ENCODE measurements at places on chromosomes 13 and 19.

DNA sequence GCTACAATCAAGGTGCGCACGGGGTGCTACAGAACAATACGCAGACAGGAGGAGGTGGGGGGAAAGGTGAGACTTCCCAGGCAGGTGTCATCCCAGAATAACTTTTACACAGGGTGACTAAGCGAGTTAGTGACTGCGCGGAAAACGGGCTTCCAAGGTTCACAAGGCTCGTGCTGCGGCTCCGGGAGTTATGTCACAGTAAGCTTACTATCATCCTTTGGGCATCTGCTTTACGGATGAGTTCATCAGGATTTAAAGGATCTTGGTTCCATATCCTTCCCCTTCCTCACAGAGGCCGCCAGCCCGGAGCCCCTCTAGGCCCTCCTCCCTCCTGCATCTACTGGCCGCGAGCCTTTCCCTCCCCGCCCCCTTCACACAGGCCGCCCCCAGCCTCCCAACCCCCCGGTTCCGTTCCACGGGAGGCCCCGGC, 474 bp upstream of the IFT88 start:
- no peak for DNase-seq

DNA sequence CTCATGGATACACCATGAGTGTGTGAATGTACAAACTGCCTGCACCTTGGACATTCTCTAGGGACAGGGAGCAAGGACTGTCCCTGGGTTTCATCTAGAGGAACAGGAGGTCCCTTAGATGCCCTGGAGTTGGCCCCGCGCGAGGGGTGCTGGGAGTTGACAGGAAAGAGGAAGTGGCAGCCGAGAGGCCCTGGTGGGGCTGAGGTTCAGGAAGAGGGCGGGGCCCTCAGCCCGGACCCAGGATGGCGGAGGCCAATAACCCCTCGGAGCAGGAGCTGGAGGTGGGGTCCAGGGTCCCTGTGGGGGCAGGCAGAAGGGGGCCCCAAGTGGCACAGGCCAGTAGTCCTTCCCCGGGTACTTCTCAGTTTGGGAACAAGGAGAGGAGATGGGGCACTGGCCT, 6.9 kb downstream of the PKN1 start:
- DNase-seq: peak; percentile 58

DNA sequence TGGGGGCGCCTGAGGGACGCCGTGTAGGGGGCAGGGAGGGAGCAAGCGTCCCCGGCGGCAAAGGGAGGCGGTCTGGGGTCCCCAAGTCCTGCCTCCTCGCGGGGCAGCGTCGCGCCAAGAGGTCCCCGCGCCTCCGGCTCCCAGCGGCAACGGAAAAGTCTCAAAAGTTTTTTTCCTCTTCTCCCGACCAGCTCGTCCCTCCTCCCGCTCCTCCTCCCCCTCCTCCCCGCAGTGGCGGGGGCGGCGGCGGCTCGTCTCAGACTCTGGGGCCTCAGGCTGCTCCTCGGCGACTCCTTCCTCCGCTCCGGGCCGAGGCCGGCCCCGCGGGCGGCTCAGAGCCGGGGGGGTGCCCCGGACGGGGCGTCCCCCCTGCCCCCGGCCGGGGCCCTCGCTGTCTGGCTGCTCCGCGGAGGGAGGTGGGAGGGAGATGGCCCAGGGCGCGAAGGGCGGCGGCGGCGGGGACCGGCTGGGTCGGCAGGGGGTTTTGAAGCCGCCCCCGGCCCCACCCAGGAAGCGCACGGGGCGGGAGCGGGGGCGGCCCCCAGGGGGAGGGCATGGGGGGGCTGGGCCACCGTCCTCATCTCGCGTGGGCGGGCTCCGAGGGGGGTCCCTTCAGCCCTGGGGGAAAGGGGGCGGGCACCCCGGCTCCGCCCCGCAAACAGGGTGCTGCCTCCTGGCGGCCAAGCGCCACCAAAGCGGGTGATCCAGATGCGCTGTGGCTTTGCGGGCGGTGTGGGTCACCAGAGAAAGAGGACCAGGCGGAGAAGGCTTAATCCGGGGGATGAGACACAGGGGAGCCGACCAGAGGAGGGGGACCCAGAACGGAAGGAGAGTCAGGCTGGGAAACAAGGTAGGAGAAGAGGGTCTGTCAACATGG, at the start of gene TGFB1:
TSS of gene TGFB1 (minus strand) at position 457 of the 877 bp plus-strand sequence. CDS start 878 bp downstream, outside the sequence.
- DNase-seq: peak; percentile 90

DNA sequence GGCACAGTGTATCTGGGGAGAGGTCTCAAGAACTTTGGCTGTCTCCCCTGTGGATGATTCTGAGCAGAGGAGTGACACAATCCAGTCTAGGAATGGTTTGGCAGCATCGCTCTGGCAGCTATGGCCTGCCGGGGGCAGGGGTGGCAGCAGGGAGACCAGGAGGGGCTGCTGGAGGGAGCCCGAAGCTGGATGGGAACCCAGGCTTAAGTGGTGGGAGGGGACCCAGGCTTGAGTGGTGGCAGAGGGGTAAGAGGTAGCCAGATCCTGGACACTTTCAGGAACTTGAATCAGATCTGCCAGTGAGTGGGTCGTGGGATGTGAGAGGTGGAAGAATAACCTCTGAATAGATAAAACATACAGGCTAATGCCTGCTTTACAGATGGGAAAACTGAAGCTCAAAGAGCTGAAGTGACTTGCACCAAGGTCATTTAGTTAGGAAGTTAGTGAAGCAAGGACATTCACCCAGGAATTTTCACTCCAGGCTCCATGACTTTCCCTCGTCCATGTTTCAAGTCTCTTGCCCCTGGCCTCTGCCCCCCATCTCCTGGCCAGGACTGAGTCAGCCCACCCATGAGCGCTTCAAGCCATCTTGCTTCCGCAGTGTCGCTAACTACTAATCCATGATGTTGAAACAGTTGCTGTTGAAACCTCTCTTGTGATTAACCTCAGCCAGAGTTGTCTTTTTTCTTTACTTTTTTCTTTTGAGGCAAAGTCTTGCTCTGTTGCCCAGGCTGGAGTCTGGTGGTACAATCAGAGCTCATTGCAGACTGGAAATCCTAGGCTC, 29.9 kb upstream of the C1QTNF9 start:
- no peak for DNase-seq

GRCh38 chr19:5179256-5179655, 161.4 kb downstream of the PTPRS start:
- no peak for DNase-seq

- peak; percentile 67 for DNase-seq
Observed at GRCh38 chr13:50125554-50126262, 110.5 kb downstream of the KCNRG start.

DNA sequence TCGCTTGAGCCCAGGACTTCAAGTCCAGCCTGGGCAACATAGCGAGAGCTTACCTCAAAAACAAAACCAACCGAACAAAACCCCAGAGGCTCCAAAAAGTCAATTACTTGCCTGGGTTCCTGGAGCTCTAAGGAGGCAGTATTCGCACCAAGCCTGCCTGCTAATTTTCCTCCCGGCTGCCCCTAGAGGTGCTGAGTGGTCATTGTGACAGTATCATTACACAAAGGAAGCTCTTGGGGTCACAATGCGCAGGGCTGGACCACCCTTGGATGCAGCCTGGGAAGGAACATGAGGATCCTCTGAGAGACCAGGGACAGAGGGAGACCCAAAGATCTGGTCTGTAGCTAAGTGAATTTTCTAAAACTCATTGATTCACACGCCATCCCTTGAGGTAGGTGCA, 8.5 kb upstream of the PEX11G start:
- no peak for DNase-seq

DNA sequence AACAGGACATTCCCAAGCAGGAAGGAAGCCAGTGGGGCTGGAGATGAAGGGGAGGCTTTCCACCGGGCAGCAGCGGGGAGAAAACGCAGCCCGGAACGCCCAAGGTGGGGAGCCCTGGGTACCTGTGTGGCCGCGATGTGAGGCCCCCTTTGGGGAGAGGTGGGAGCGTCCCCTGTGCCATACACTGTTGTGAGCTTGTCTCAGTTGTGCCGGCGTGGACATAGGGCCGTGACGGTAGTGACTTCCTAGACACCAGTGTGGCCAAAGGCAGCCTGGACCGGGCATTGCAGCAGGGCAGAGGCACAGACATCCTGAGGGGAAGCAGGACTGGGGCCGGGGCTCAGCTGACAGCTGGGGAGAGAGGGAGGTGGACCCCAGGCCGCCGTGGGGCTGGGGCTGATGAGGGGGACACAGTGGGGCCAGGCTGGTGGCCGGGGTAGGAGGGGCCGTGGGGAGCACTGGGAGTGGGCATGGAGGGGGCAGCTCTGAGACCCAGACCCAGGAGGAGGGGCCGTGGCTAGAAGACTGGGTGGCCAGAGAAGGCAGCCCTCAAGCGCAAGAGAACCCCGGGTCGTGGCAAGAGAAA, 38.5 kb upstream of the TFDP1 start:
- DNase-seq: no peak

DNA sequence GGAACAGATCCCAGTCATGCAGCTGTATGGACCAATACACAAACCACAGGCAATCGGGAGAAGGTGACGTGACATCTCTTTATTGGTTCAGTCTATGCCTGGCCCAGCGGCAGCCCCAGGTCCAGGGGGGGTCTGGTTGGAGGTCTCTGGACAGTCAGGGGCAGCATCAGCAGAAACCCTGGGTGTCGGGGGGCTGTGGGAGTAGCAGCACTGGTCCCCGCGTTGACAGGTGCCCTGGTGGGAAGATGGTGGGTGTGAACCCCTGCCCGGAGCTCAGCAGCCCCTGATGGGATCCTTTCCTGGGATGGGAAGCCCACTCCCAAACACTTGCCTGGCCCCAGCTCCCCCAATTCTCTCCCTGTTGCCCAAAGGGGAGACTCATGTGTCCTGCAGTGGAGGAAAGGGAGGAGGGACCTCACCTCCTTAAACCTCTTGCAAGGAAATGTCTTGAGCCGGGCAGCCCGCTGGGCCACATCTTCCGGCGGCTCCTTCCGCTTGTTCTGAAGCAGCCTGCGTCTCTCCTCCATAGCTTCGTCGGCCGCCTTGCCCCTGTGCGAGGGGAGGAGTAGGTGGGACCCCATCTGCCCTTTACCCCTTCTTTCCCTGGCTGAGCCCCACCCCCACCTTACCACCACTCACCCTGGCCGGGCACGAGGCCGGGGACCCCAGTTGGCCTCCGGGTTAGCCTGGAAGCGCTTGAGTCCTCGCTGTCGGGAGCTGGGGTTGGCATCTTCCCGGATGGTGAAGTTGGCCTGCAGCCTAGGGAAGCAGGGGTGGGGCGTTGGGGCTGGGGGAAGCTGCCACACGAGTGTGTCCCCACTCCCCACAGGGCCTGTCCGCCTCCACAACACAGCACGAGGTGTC, 2.4 kb upstream of the LYL1 start:
- no peak for DNase-seq

GRCh38 chr19:39355253-39355652, 13.0 kb downstream of the SAMD4B start:
- no peak for DNase-seq

GRCh38 chr19:16915734-16916133, 26.9 kb downstream of the F2RL3 start:
- no peak for DNase-seq

GRCh38 chr13:24882665-24883064, 118.7 kb downstream of the RNF17 start:
- DNase-seq: no peak

DNA sequence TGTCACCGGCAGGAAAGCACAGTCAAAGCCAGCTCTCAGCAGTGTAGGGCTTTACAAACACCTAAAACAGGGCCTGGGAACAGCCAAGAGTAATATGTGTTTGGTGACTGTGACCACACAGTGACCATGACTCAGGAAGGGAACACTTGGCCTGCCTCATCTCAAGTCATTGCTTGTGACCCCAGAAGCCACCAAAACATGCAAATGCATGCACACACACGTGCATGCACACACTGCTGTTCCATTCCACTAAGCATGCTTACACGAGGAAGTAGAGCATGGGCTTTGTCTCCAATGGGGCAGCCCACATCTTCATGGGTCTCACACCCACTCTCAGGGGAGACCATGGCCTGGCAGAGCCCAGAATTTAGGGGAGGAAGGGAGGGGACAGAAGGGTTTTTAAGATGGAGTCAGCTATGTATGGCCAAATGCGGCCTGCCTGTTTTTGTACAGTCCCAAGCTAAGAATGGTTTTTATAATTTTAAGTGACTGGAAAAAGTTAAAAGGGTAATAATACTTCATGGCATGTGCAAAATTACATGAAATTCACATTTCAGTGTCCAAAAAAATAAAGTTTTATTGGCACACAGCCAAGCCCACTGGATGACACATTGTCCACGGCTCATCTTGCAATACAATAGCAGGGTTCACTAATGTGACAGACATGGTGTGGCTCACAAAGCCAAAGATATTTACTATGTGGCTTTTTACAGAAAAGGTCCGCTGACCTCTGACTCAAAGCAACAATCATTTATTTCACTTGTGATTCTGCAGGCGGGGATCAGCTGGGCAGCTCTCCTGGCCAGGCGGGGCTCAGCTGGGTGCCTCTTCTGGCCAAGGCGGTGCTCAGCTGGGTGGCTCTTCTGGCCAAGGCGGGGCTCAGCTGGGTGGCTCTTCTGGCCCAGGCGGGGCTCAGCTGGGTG, 17.3 kb downstream of the ZFR2 start:
- DNase-seq: no peak

All from stimulated activated CD8-positive, alpha-beta memory T cell treated with anti-CD3 and anti-CD28 coated beads, Interleukin-7, amount 100 ng/mL, for 1 hour (primary cell).